NCI-H774 (cell line): ENCODE measurements at places on chromosomes 4 and X.

- no peak for DNase-seq
Observed at GRCh38 chr4:19739101-19739651, 512.5 kb upstream of the SLIT2 start.

- DNase-seq: no peak
Observed at GRCh38 chrX:110965409-110966090, 130.4 kb upstream of the PAK3 start.

DNA sequence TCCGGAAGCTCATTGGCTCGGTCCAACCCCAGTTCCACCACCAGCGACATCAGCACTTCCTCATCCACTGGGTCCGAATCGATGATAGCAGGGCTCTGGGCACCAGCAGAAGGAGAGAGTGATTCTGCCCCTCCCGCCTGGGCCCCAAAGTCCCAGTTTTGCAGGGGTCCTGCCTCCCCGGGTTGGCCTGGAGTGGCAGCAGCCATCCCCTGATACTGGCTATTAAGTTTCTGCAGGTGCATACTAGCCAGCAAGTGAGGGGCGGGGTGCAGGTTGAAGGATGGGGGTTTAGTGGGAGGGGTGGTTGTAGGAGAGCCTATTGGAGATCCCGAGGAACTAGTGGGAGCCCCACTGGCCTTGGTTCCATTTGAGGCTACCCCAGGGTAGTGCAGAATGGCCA lies 3.9 kb downstream of the CITED1 start:
- DNase-seq: no peak

- no peak for DNase-seq
Observed at GRCh38 chr4:19694812-19695211, 556.9 kb upstream of the SLIT2 start.

GRCh38 chr4:123952530-123953274 lies 556.1 kb downstream of the SPRY1 start:
- no peak for DNase-seq

DNA sequence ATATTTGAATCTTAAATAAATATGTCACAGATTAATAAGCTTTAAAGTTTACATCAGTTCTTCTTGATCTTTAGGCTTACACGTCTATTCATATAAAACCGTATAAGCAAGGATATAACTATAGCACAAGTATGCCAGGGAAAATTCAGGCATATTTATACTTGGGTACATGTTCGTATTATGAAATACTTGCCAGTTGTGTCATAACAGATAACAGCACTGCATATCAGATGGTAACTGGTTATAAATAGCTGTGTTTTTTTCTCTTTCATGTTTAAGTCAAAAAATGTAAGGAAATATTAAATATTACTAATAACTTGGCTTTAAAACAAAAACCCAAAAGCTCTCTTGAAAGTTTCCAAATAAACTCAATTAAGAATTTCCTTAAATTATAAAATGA lies 17.5 kb downstream of the BRWD3 start:
- DNase-seq: no peak

- DNase-seq: no peak
Observed at GRCh38 chrX:17017134-17017533, 70.7 kb downstream of the REPS2 start.

DNA sequence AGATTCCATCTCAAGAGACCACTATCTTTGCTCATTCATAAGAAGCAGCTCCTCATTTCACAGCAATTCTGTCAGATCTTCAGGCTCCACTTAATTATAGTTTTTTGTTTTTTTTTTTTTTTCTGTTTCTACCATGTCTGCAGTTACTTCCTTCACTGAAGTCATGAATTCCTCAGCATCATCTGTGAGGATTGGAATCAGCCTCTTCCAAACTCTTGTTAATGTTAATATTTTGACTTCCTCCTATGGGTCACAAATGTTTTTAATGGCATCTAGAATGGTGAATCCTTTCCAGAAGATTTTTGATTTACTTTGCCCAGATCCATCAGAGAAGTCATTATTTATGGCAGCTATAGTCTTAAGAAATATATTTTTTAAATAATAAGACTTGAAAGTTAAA lies 53.1 kb downstream of the BMP2K start:
- no peak for DNase-seq

- no peak for DNase-seq
Observed at GRCh38 chr4:37054531-37055077, 189.9 kb upstream of the NWD2 start.

GRCh38 chr4:90148574-90149148 lies 21.5 kb downstream of the CCSER1 start:
- DNase-seq: no peak
